ENCODE measurements at places on chromosomes 11 and 22.

- DNase-seq, result no peak
Measured at GRCh38 chr11:8967184-8967583, 2.9 kb upstream of the TMEM9B start.

GRCh38 chr11:78797559-78797958 lies 222.9 kb upstream of the NARS2 start:
- no peak for DNase-seq

- DNase-seq, result no peak
Measured at GRCh38 chr11:57728829-57729228, 12.5 kb upstream of the SELENOH start.

DNA sequence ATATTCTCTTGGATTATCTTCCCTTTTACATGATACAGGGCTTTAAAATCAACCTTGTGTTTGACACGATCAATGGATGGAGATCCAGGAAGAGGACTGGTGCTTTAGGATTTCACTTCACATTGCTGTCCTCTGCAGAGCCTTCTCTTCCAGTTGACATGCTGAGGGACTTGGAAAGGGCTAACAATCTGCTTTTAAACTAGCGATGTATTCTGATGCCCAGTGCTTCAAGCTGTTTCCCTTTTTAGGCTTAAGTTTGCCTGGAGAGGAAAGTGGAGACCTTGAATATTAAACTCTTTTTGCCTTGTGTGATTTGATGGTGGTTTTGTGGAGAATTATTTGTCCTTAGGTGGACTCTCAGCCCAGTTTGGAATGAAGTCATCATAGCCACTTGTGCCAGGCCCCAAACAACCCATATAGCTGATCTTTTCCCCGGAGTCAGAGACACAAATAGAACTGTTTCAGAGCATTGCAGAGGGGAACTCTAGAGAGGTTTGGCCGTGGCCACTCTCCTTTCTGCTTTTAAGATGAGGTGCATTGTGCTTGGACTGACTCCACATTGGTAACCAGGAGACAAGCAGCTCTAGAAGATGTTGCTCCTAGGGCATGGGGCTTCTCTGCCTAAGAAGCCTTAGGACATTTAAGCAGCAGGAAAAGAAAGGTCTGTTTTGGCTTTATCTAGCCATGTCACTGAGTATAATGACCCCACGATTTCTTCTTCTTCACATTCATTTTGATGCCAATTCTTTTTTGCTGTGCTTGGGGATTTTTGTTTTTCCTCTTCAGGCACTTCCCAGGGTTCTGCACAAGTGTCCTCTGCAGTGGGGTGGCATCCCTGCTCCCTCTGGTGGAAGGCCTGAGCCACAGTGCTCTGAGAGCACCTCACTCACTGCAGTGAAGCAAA lies 152.8 kb downstream of the NCAM1 start:
- no peak for DNase-seq

DNA sequence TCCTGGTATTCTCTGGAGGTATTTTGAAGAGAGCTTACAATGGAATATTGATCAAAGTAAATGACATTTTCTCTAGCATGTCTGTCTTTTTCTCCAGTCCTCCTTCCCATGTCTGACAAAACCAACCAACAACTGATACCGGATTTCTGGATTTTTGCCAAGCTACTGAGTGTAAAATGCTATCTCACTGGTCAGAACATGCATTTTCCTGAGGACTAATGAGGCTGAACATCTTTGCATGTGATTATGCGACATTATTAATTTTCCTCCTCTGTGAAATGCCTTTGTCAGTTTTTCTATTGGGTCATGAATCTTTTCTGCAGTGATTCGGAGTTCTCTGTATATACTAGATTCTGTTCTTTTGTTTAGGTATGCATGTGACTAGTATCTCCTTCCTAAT lies 51.4 kb downstream of the CDON start:
- no peak for DNase-seq

DNA sequence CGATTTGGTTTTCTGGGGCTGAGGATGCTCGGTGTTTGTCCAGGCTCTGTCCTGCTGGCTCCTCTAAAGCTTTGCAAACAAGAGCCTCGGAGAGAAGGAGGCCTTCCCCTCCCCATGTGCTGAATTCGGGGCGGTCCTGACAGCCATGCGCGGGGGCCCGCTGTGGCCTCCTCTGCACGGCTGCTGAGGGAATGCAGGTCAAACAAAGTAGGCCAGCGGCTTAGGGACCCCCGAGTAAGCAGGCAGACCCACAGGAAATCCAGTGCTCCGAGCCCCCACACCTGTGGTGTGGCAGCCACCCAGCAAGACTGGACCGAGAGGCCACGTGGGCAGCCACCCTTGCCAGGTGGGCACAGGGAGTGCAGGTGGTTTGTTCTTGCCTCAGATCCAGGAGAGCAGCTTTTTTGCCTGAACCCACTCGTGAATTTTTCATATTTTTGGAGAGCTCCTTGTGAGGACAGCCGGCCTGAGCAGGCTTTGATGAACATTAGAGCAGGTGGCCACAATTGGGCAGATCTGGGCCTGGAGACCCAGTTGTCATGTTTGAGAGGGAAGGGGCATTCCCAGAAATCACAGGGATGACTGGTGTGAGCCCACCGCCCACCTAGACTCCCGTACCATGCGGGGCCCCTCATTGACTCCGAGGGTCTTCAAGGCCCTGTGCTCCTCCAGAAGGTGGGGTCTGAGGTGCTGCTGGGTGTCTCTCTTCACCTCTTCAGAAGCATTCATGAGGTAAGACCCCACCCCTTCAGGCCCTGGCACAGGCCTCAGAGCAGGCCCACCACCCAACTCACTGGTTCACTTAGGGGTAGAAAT lies 43.0 kb upstream of the KCNQ1OT1 start:
- no peak for DNase-seq

All from activated CD4-positive, alpha-beta T cell treated with anti-CD3 and anti-CD28 coated beads for 4 hours (primary cell).